Hepatocyte (in vitro differentiated cells): ENCODE measurements at places on chromosomes 2 and 18. TPM values are rescaled to one million over a fixed set of nuclear protein-coding genes. Genes with fewer than 3 reads are reported as not detected.

- DNase-seq: no peak
Observed at GRCh38 chr2:36549165-36549574, 48.8 kb downstream of the FEZ2 start.

- DNase-seq: no peak
Observed at GRCh38 chr2:43265001-43265400, 38.6 kb upstream of the ZFP36L2 start.

DNA sequence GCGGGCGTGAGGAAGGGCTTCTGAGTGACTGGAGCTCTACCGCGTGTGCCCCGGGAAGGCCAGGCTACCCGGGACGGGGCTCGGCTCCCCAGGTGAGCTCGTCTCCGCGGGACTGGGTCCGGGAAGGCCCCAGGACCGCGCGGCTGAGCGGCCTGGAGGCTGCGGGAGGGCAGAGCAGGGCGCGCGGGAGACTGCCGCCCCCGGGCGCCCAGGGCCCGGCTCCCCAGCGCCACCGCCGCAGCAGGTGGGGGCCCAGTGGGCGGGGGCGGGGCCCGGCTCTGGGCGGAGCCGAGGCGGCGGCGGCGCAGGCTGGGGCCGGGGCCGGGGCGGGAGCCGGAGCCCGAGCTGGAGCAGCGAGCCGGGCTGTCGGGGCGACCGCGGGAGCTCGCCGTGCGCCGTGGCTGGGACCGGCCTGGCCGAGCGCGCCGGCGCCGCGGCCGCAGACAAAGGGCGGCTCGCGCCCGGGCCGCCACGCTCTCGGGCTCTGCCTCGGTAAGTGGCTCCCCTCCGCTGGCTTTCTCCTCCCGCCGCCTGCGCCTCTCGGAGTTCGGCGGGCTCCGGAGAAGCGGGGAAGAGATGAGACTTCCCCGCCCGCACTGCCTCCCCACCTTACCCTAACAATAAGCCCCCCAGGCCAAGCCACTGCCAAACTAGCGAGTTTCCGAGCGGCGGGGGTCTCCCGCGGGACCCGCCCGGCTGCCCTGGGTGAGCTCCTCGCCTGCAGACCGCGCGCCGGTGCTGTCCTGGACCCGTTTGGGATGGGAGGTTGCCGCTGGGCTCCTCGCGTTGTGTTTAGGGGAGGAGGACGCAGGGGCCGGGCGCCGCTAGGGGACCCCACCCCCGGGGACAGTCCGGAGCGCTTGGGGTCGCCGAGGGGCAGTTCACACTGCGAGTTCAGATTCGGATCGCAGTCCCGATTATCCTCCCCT, at the start of gene MAPK4:
Gene MAPK4 (plus strand): TSS at position 336 of the 929 bp plus-strand sequence. CDS start 103,872 bp downstream, outside the sequence.
- peak; percentile 82 for DNase-seq

GRCh38 chr2:164065038-164065437, 329.2 kb upstream of the FIGN start:
- no peak for DNase-seq

DNA sequence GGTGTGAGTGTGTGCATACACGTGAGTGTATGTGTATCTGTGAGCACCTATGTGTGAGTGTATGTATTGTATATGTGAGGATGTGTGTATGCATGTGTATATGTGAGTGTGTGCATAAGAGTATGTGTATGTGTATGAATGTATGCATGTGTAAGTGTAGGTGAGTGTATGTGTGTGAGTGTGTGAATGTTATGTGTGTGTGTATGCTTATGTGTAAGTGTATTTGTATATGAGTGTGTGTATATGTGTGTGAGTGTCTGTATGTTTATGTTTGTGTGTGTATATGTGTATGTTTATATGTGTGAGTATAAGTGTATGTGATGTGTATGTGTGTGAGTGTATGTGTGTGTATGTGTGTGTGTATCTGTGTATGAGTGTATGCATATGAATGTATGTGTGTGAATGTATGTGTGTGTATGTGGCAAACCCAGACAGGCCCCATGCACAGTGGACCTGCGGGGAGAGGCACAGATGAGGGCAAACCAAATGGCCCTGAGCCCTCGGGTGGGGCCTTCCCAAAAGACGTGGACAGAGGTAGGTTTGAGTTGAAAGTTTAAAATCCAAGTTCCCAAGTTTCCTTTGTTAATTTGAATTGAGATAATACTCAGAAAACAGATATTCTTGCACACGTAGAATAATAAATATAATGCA, 51.5 kb downstream of the EDAR start:
- DNase-seq: no peak

DNA sequence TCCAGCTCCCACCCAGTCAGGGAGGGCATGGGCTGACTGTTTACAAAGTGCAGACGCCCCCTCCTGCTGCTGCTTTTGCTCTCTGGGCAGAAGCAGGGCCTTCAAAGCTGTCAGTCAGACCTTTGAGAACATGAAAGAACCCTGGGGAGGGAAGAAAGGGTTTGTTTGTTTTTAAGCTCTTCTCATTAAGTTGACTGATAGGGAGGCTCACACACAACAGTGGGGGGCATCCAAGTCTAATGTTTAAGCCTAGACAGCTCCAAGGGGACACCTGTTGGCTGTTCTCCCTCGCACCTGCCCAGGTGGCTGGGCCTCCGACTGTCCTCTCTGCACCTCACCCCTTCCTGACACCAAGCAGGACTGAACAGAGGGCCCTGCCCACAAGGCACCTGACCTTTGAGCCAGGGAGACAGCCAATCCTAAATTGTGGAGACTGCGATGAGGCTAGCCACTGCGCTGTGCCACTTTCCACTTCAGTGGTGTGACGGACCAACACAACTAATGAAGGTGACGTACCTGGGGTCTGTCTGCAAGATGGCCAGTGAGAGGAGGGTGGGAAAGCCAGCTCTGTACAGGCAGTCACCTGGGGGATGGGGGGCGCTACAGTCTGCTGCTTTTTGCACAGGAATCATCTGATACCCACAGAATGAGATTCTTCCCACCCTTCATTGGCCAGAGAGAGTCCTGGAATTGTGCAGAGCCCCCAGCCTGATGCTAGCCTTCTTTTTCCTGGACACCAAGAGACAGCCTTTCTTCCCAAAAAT, 16.3 kb downstream of the ST6GAL2 start:
- no peak for DNase-seq

- DNase-seq: no peak
Observed at GRCh38 chr2:164055623-164056022, 319.8 kb upstream of the FIGN start.

DNA sequence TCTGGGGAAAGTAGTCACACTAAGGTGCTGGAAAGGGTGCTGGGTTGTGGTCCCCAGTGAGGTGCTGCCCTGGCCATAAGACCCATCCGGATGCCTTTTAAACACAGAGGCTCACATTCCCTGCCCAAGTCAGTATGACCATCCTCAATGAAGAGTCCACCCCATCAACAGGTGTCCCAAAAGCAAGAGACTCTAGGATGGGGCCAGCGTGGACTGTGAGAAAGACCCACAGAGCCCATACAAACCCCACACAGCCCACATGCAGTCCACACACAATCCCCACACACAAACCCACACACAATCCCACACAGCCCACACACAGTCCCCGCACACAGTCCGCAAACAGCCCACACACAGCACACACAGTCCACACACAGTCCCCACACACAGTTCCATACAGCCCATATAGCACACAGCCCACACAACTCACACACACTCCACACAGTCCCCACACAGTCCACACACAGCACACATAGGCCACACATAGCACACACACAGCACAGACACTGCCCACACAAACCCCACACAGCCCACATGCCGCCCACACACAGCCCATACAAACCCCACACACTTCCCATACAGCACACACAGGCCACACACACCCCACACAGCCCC, 241.4 kb upstream of the SALL3 start:
- DNase-seq: no peak

GRCh38 chr2:128867311-128867710, 548.6 kb upstream of the HS6ST1 start:
- DNase-seq: no peak

Gene SATB2
- 1.9 and 2.7 TPM in 2 replicates for polyA plus RNA-seq

Gene ABCA12
- 0.07 and 0.15 TPM in 2 replicates for polyA plus RNA-seq

Gene ALPI
- 2.7 and 3.5 TPM in 2 replicates for polyA plus RNA-seq

Gene LIMS4
- polyA plus RNA-seq: 0.31 and 4.3 TPM in 2 replicates

Gene ICOS
- not detected in 2 replicates for polyA plus RNA-seq

Gene SERPINB10
- polyA plus RNA-seq: not detected in 2 replicates

Gene VWA3B
- 0.80 TPM in 1 of 2 replicates, not detected in the other for polyA plus RNA-seq
